ENCODE measurements at places on chromosomes 2 and 18. TPM values are rescaled to one million over a fixed set of nuclear protein-coding genes. Genes with fewer than 3 reads are reported as not detected.

- no peak overlapping the region for H3K4me3 ChIP-seq
- H3K27me3 ChIP-seq: peaks cover 9% of the 10 kb centered on the region
- no peak for DNase-seq
- H3K4me1 ChIP-seq: no peaks in the 10 kb centered on the region
- H3K27ac ChIP-seq: no peak overlapping the region
Measured at GRCh38 chr2:111519071-111519470, 364.9 kb downstream of the ANAPC1 start.

DNA sequence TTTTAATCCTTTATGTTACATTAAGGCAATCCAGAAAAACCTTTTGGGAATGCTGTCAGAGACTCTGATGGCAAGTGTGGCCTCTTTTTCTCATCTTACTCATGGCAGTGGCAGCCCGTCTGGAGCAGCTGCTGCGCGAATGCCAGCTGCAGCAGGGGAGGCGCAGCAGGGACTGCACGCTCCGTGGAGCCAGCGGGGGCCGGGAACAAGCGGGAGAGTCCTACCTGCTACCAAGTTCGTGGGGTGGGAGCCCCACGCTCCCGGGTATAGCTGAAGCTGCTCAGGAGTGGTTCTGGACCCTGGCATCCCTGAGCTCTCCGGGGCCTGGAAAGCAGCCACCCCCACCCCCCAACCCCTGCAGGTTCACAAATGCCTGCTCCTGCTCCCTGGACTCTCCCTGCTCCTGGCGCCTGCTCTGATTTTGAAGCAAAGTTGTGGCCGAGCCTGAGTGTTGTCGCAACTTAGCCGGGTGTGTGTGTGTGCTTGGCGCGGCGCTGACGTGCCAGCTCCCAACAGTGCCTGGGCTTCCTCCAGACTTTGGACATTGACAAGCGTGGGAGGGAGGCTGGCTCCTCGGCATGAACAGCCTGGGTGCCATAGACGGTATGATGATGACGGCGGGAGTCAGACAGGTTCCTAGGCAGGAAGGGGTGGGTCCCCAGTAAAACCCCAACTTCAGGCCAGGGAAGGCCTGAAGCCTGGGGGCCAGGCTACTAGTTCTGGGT is 21.7 kb downstream of the TMX3 start:
- no peaks in the 10 kb centered on the region for H3K27me3 ChIP-seq
- no peak overlapping the region for H3K4me3 ChIP-seq
- peaks cover 29% of the 10 kb centered on the region for H3K36me3 ChIP-seq
- no peak for DNase-seq
- no peak overlapping the region for H3K27ac ChIP-seq

GRCh38 chr2:120976501-120977307 is 241.0 kb downstream of the GLI2 start:
- no peak overlapping the region for H3K27ac ChIP-seq
- DNase-seq: no peak
- no peaks in the 10 kb centered on the region for H3K4me1 ChIP-seq
- no peak overlapping the region for H3K4me3 ChIP-seq
- H3K36me3 ChIP-seq: no peaks in the 10 kb centered on the region

The PROKR1 gene
- not detected for total RNA-seq

- no peak overlapping the region for H3K4me3 ChIP-seq
- H3K27ac ChIP-seq: no peak overlapping the region
- H3K36me3 ChIP-seq: peaks cover 5% of the 10 kb centered on the region
- H3K27me3 ChIP-seq: no peaks in the 10 kb centered on the region
- DNase-seq: no peak
Measured at GRCh38 chr2:58195662-58196061, 45.5 kb downstream of the FANCL start.

DNA sequence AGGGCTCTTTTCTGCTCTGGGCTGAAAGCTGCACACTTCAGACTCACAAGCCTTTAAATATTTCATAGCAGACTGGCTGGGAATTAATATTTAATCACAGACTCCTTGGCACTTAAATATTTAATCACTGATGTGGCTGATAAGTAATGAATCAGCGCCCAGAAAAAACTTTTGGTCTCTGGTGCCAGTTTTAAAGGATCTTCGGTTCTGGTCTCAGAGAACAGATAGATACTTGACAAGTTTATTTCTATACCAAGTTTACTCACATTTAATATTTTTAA is 201.2 kb downstream of the MYCN start:
- DNase-seq: no peak
- peaks cover 2% of the 10 kb centered on the region for H3K27me3 ChIP-seq
- H3K36me3 ChIP-seq: no peaks in the 10 kb centered on the region
- no peaks in the 10 kb centered on the region for H3K4me1 ChIP-seq
- no peak overlapping the region for H3K4me3 ChIP-seq

DNA sequence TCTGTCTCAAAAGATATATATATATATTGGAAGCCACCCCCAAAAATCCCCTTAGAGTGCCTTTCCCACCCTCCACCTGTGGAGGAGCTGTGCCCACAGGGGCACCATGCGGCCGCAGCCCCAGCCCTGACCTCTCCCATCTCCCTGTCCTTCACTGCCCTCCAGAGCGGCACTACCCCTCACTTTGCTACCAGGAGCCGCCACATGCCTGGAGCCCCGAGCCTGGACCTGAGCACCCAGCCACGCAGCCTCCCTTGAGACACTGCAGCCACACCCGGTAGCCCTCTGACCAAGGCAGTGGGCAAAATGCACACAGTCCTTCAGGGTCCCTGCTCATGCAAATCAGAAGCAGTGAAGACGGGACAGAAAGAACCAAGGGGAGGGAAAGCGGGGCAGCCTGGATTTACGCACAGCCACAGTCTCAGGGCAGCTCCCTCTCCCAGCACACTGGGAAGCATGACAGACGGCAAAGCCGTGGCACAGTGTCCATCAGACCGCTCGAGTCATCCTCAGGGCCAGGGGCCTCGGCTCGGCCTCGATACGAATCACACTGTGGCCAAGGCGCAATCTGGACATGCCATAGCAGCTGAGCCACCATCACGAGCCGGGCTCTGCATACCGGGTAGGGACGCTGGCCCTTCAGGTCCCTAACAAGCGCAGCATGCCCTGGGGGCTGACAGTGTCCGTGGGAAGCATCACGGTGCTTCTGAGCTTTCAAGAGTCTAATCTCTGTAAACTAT is 10.1 kb downstream of the HDAC4 start:
- DNase-seq: no peak
- H3K27me3 ChIP-seq: no peaks in the 10 kb centered on the region
- H3K4me1 ChIP-seq: peaks cover 12% of the 10 kb centered on the region

The ZDBF2 gene
- 10.9 TPM for total RNA-seq

The YIPF4 gene
- total RNA-seq: 40.5 TPM

The TMEM200C gene
- not detected for total RNA-seq

DNA sequence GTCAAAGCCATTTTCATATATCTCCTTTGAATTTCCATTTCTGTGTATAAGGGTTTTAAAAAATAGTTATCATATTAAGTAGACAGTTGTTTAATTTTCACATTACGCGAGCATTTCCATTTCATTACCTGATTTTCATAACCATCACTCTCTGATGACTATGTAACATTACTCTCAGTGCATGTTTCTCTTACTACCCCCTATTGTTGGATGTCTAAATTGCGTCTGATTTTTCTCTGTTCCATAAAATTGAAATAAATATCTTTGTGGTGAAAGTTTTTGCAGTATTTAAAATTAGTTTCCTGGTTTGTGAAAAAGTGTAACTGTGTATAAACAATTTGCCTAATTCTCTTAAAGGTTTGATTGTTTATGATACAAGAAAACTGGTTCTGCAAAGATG is 123.8 kb downstream of the MYO1B start:
- no peaks in the 10 kb centered on the region for H3K4me1 ChIP-seq
- H3K4me3 ChIP-seq: no peak overlapping the region
- no peak overlapping the region for H3K27ac ChIP-seq
- no peaks in the 10 kb centered on the region for H3K27me3 ChIP-seq
- no peak for DNase-seq

GRCh38 chr2:240433973-240434727 is 1.3 kb upstream of the GPC1 start:
- H3K27ac ChIP-seq: no peak overlapping the region
- peaks cover 7% of the 10 kb centered on the region for H3K4me1 ChIP-seq
- H3K27me3 ChIP-seq: peaks cover 19% of the 10 kb centered on the region
- H3K4me3 ChIP-seq: peak overlapping the region; percentile 76

The ERICH2 gene
- not detected for total RNA-seq
